Hindlimb muscle (tissue), 1 donor: ENCODE measurements at places on chromosomes 3 and 15. TPM values are rescaled to one million over a fixed set of nuclear protein-coding genes. Genes with fewer than 3 reads are reported as not detected.

DNA sequence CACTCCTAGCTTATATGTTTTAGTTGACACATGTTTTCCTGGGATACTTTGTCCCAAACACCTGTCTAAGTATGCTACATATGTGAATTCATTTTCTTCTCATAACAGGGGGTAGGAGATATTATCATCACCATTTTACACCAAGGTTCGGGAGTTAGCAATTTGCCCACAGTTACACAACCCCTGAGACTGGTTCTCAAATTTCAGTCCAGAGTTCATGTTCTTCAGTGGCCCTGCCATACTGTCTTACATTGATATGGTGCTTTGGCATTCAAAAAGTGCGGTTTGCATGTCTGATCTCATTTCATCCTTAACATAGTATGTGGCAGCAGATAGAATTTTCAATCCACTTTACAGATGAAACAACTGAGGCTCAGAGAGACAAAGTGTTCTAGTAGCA is 38.4 kb downstream of the ROBO2 start:
- DNase-seq = no peak

The INKA1 gene
- 7.4 TPM for polyA plus RNA-seq

The EIF4E3 gene
- polyA plus RNA-seq = 9.3 TPM

The HCLS1 gene
- 9.9 TPM for polyA plus RNA-seq

DNA sequence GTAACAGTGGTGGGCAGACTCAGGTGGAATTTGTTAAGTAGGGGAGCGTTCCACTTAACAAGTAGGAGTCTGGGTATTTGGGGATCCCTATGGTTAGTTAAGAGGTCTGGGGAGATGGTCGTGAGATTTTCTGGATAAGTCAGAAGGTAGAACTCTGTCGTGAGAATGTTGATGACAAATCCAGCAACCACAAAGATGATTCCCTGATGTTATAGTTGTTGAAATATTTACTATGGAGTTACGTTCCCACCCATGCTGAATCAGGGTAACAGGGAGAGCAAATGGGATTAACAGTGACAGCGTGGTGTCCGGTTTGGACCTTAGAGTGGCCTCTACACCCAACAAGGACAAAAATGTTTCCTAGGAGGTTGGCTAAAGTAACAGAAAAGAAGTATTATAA is 110.8 kb downstream of the MFSD1 start:
- no peak for DNase-seq

DNA sequence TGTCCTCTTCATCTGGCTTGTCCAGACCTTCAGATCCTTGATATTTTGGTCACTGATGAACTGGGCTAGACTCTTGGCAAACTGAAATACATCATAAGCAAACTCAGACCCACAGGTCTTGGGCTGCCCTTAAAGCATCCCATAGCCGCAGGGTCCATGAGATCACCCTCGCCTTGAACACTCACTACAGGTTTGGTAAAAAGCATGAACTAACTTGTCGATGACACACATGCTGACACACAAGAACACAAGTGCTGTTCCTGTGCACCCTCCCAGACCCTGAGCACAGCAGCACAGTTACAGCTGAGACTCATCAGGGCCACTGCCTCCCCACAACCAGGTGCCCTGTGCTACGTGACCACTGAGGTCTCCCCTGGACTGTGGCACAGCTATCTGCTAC is 21.0 kb downstream of the PFKFB4 start:
- DNase-seq = no peak

The KBTBD13 gene
- 1.7 TPM for polyA plus RNA-seq

The CYP11A1 gene
- polyA plus RNA-seq = 1.4 TPM

The FGD5 gene
- polyA plus RNA-seq = 20.1 TPM

DNA sequence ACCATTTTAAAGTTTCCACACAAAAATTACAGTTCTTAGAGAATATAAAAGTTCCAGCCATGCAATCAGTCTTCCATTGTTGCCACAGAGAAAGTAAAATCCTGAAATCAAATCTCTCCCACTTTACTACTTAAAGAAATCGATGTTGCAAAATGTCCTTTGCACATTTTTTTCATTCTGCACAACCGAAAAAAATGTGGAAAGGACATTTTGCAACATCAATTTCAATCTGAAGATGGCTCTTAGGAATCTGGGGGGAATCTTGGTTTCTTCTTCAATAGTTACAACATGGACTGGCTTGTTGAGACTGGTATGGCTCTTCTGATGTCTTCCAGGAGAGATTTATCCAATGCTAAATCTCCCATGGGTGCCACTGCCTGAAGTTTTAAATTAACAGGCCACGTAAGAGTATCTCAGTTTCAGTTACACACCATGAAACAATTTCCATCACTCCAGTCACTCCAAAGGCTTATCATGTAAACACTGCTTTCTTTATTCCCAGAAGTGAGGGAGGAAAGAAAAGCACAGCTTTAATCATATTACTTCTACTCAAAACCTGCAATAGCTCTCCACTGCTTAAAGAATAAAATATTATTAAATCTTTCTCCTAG is 55.8 kb upstream of the CTNNB1 start:
- no peak for DNase-seq

- DNase-seq = no peak
Observed at GRCh38 chr15:31461375-31461774, 134.7 kb downstream of the KLF13 start.

The TCTA gene
- polyA plus RNA-seq = 21.3 TPM
